ENCODE measurements at places on chromosomes 16 and 17. TPM values are rescaled to one million over a fixed set of nuclear protein-coding genes. Genes with fewer than 3 reads are reported as not detected.

Gene TNK1
- 5.4 TPM for total RNA-seq

Gene IGSF6
- total RNA-seq: not detected

Gene CDH8
- 0.43 TPM for total RNA-seq

Gene ITGB4
- 33.3 TPM for total RNA-seq

Gene MILR1
- 1.2 TPM for total RNA-seq

DNA sequence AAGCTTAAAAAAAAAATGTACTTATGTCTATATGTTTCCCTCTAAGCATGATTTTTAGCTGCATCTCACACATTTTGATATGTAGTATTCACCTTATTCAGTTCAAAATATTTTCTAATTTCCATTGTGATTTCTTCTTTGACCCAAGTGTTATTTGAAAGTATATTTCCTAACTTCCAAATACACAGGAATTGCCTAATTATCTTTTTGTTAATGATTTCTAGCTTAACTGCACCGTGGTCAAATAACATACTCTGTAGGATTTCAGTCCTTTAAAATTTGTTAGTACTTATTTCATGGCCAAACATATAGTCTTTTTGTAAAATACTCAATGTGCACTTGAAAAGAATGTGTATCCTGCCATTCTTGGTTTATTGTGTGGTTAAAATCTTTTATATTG is 11.3 kb downstream of the TMEM220 start:
- no peak for DNase-seq

DNA sequence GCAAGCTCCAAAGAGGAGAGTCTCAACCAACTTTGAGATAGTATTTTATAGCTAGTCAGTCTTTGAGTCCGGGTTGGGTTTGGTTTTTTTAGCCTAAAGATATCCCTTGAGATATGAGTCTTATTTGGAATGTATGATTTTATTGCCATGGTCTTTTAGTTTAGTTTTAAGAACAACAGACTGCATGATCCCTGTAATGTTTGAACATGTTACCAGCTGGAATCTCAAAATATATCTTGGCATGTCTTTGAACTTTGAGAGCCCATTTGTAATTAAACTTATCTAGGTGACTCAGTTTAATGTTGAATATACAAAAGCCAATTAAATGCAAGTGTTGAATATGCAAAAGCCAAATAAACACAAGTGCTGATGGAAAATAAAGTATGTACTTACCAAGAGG is 100.6 kb downstream of the TANGO6 start:
- DNase-seq: no peak

DNA sequence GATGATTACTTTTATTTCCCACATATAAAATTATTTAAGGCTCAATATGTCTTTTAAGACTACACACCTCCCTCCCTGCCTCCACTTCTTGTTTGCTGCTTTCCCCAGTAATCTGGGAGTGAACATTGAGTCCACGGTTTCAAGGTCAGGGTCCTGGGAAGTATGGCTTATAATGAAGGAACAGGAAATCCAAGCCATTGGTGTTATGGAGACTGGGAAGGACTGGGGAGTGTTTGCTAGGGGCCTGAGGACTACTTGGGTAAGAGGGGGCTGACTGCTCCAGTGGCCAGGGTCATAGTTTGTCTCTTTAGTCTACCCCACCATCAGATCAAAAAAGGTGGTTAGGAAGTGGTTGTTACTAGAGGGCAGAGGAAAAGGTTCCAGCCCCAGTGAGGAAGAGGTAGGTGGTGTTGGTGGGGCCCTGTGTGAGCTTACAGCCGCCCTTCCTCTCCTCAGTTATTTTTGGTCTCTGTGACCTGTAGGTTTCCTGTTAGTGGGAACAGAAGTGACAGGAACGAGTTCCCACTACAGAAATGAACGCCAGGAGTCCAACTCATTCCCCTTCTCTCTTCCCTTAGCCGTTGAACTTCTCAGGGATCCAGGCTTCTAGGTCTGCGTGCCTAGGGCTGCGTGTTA is 742 bp upstream of the SLC16A13 start:
- DNase-seq: no peak

DNA sequence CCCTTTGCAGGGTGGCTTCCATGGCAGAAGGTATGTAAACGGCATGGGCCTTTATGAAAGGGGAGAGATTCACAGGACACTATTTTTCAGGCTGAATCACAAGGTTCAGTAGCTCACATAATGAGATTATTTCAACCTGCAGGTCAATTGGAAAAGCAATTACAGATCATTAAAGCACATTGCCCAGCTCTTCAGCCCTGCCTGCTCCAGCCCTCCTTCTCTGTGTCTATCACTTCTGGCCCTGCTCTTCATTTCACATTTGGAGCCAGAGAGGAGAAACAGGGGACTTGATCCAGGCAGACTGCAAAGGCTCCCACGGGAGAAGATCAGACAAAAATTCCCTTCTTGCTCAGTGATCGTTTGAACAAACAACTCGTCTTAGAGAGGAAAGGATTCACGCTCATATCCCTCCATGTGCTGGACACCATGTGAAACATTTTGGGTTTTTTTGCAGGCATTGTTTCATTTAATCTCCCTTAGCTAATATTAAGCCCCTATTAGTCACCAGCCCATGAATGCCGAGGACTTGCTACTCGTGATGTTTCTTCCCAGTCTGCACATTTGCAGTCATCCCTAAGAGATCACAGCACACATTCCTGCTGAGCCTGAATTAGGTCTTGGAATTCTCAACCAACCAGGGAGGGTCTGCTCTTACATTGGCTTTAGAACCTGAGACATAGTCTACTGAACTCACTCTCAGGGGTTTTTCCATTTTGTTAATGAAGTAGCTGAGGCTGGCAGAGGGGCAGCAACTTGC is 443.9 kb upstream of the CCL2 start:
- DNase-seq: no peak

DNA sequence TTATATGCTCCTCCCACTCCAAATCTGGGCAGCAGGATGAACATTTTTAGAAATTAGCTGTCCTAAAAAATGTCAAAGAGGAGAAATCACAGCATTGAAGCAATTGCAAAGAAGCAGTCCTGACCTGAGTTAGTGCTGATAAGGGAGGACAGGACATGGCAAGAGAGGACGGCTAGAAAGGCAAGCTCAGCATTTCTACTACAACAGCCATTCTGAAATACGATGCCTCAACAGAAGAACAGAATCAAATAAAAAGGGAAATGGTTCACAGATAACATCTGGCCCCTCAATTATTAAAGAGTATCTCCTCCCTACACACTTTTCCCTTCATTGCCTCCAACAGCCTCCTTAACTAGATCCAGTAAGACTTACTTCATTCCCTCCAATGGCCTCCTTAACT is 18.3 kb downstream of the VPS53 start:
- DNase-seq: no peak

DNA sequence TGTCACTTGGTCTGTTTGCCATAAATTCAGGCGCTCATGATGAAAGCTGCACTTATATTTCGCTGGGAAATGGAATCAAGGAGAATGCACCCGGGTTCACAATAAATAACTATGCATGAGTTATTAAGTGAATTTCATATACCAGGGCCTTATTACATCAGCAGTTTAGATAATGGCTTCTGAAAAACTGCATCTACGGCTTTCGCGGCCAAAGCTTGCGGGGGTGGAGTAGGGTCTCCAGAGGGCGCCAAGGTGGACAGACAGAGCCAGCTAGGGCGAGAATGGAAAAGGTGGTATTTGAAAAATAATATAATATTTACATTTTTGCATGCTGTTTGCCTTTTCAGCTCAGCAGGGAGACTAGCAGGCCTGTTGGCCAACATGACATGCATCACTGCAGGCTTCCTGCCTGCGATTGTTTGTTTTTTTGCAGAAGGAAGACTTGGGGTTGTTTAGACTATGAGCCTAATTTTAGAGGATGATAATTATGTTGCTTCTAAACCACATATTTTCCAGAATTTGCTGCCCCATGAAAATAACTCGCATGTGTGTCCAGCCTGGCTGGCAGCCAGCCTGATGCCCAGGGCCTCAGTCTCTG is 173.8 kb upstream of the IRX3 start:
- DNase-seq: no peak

- DNase-seq: no peak
Observed at GRCh38 chr17:49832840-49833599, 14.8 kb downstream of the TAC4 start.

- no peak for DNase-seq
Observed at GRCh38 chr16:27238016-27238587, 30.5 kb downstream of the NSMCE1 start.

GRCh38 chr16:880471-881171 is 80.1 kb upstream of the GNG13 start:
- DNase-seq: no peak

GRCh38 chr17:36614933-36615332 is 13.6 kb downstream of the MRM1 start:
- DNase-seq: no peak

DNA sequence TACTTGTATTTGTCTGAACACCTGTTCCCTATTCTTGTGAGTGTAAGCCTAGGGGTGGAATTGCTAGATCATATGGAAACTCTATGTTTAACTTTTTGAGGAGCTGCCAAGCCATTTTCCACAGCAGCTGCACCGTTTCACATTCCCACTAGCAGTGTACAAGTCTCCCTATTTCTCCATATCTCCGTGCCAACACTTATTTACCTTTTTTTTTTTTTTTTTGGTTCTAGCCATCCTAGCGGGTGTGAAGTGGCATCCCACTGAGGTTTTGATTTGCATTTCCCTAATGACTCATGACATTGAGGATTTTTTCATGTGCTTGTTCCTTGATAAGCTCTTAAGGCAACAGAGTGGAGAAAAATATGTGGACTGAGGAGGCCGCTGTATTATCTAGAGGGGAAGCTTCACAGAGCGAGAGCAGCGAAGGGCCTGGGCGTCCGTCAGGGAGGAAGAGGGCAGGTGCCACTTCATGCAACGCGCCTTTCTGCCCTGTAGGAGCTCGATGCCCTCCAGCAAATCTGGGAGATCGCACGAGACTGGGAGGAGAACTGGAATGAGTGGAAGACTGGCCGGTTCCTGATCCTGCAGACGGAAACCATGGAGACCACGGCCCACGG is 50.0 kb downstream of the DNAH2 start:
- DNase-seq: no peak

- no peak for DNase-seq
Observed at GRCh38 chr16:58495521-58496331, 4.2 kb upstream of the NDRG4 start.
